ENCODE measurements at places on chromosomes 4 and X.
A peak's percentile ranks its signal among the peaks of the same experiment; 100 is the strongest.

- no peak for DNase-seq
These were observed 186.6 kb downstream of the RPA4 start for GRCh38 chrX:97070346-97070745.

- peak; percentile 40 for DNase-seq
These were observed at the start of gene DOCK11 for GRCh38 chrX:118495061-118495921. Gene DOCK11 (plus strand): TSS chrX:118495815. CDS start chrX:118495972, 157 bp downstream.

- peak; percentile 4 for DNase-seq
These were observed 33.7 kb upstream of the FGF13 start for GRCh38 chrX:138745196-138745595.

- DNase-seq, result no peak
These were observed 4.7 kb upstream of the TSPYL2 start for GRCh38 chrX:53077207-53078197.

- no peak for DNase-seq
These were observed 86.9 kb downstream of the CC2D2A start for GRCh38 chr4:15556511-15557092.

DNA sequence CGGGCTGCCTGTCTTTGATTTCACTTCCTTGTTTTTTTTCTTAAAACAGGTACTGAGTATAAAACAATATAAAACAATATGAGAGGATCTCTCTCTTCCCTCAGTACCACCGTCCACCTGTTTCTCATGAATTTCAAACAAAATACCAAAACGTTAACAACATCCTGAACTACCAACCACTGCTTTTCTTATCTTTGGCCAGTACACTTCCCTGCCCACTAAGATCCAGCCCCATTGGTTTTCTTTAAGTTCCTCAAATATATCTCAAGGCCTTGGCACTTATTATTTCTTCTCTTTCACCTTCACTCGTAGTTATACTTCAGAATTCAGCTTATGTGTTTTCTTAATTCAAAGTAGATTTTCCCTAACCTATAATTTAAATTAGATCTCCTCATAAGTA, 370.2 kb upstream of the GRIA3 start:
- no peak for DNase-seq

- no peak for DNase-seq
These were observed 22.9 kb downstream of the PGAM4 start for GRCh38 chrX:77946571-77946970.

- no peak for DNase-seq
These were observed 166.5 kb downstream of the VSIG4 start for GRCh38 chrX:65873385-65873784.

- DNase-seq, result no peak
These were observed 1163.2 kb downstream of the PCDH18 start for GRCh38 chr4:136369073-136369472.

GRCh38 chr4:2081540-2081939, 22.4 kb downstream of the NAT8L start:
- no peak for DNase-seq

- DNase-seq, result no peak
These were observed 166.6 kb downstream of the SPRY1 start for GRCh38 chr4:123562994-123563750.

DNA sequence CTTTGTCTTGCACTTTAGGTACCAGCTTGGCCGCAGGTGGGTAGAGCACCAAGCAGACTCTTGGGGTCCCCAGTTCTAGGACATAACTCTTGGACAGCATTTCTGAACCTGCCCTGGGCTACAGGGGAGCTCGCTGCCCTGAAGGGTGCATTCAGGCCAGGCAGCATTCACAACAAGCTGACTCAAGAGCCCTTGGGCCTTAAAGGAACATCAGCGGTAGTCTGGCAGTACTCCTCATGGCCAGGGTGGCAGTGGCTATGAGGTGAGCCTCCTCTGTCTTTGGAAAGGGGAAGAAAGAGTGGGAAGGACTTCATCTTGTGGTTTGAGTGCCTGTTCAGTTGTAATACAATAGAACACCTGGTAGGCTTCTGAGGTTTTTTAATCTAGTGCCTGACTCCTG, 24.8 kb upstream of the SMARCA5 start:
- DNase-seq, result no peak

DNA sequence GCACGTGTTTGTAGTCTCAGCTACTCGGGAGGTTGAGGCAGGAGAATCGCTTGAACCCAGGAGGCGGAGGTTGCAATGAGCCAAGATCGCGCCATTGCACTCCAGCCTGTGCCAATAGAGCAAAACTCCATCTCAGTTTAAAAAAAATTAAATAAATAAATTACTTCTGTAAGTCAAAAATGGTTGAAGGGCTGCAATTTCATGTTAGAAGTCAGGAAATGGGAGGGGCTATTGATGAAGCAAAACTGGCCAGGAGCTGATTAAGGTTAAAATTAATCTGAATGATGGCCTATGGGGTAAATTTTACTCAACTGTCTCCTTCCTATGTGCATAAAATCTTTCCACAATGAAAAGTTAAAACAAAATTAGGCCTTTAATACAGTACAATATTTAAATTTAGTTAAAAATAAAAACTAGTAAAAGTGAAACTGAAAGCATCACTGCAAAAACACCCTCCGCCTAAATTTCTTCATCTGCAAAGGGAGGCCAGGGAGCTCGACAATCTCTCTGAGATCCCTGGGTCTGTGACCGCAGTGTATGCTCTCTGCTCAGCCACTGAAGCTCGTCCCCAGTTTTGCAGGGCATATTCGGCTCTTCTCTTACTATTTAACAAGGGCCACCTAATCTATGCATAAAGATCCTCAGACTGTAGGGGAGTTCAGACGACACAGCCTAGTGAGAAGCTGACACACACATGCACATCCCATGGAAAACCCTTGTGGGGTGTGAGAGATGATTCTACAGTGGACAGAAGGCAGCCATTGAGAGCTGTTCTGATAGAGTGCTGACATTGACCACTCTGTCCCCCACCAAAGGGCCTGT, 57.2 kb downstream of the IRF2 start:
- DNase-seq, result no peak

DNA sequence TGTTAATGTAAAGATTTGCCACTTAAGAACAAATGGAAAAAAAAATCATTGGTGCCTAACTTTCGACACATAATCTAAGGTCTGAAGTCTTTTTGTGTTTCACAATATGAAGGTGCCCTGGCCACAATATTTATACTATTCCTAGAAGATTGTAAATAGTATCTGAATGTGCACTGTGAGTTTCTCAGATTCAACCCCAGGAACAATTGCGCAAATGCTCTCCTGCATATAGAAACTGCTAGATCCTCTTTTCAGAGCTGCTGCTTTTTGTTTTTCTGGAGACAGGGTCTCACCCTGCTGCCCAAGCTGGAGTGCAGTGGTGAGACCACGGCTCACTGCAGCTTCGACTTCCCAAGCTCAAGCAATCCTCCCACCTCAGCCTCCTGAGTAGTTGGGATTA, 480.1 kb upstream of the FTHL17 start:
- no peak for DNase-seq

- no peak for DNase-seq
These were observed 138.8 kb upstream of the IL15 start for GRCh38 chr4:141497627-141498026.

- DNase-seq, result no peak
These were observed 243.4 kb upstream of the GK2 start for GRCh38 chr4:79651456-79651855.

DNA sequence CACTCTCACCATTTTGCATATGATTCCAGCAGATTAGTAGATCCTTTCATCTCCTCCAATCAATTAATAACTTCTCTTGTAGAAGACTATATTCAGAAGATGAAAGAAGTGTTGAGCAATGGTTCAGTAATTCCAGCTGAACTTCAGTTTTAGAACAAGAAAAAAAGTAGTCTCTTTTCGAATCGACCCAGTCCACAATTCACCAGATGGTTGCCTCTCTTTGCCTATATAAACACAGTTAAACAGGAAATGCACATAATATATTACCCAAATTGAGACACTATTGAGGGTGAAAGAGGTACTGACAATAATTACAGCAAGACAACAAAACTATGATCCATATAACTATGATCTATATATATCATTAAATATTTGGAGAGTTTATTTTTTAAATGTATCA, 16.8 kb upstream of the FAM241A start:
- no peak for DNase-seq

DNA sequence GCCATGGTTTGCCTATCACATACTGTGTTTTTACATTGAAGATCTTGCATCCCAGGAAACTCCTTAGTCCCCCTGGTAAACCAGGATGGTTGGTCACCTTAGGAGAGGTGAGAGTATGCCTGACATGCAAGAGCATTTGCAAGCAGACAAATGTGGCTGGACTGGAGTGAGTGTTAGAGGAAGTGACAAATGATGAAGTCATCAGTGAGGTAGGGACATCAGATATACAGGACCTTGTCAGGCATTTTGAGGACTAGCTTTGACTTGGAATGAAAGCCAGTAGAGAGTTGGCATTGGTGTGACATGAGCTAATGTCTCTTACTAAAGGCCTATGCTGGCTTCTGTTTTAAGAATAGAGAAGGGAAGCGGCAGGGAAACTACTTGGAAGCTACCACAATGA, 124.9 kb downstream of the FRMPD4 start:
- DNase-seq, result no peak

DNA sequence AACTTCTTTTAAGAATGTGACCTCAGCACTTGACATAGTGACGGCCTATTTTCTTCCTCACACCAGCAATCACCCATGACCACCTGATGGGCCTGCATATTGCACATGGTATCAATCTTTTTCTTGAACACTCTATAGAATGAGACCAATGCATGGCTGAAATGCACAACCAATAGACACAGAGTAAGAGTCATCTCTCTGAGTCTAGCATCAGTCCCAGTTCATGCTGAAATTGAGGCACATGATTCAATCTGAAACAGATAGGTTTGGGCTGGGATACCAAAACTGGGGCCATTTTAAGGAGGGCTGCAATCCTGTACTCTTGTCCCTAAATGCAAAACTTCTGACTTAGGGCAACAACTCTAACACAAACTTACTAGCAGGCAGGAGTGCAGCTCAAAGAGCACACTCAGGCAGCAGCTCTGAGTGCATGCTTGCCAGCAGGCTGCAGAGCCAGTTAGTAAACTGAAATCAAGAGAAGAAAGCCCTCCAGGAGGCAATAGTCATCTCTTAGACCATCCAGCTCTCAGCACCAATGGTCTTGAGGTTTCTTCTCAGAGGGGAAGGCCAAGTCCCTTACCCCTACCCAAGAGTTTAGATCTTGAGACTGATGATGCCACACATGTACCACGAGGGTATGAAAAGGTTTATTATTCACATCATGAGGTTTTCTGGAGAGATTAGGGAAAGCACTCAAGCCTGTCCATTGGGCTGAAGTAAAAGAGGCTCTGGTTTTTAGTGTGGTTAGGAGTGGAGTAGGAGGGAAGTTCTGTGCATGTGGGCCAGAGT, 24.7 kb upstream of the GPR101 start:
- no peak for DNase-seq

DNA sequence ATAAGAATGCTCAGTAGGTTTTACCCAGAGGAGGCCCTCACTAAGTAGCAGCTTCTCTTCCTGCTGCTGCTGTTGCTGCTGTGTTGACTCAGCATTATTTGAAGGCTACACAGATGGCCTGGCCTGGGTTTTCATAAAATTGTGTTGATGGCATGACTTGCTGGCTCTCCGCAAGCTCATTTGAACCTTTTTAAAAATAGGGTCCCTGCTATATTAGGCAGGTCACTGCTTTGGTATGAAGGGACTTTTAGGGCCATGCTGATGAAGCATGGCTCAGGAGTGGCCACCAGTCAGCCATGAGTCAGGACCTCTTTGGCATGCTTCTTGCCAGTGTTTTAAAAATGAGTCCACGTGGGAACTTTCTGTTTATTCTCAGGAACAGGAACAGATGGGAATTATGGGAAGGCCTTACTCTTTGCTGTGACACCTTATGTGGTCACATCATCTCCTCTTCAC, 128.7 kb downstream of the MID1IP1 start:
- DNase-seq, result no peak

- no peak for DNase-seq
These were observed 209.6 kb downstream of the SPATA18 start for GRCh38 chr4:52260514-52261210.

- DNase-seq, result no peak
These were observed at the start of gene RNF212 for GRCh38 chr4:1113311-1114009. Gene RNF212 (minus strand): TSS chr4:1113564. CDS start chr4:1113464, 100 bp downstream.

GRCh38 chr4:145566086-145566708, 53.0 kb upstream of the MMAA start:
- no peak for DNase-seq

- no peak for DNase-seq
These were observed 649 bp upstream of the ARAF start for GRCh38 chrX:47560179-47560933.

- DNase-seq, result no peak
These were observed 13.7 kb upstream of the KCTD8 start for GRCh38 chr4:44462259-44462658.

DNA sequence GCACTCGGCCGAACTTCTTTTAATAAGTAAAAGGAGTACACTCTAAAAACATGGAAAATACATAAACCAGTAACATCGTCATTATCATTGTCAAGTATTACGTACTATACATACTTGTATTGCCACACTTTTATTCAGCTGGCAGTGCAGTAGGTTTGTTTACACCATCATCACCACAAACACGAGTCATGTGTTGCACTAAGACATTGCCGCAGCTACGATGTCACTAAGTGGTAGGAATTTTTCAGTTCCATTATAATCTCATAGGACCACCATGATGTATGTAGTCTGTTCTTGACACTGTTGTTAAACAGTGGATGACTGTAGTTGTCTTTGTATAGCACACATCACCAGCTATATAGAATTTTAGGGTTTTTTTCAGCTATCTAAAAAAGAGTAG, 48.0 kb upstream of the TMEM131L start:
- no peak for DNase-seq

DNA sequence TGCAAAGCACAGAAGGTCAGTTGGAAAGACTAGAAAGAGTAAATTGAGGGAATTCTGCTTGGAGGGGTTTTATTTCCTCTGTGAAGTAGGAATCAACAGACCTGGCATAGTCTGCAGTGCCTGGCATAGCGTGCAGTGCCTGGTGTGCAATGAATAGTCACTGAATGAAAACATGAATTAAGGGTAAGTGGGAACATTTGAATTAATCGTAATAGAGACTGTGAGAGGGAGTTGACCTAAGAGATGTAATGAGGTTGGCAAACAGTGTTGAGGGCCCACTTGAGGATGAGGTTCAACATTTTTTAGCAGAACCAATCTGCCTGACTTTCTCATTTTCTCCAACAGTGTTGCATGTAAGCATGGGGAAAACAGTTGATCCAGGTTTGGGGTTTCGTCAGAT, 377.2 kb upstream of the FTHL17 start:
- no peak for DNase-seq

DNA sequence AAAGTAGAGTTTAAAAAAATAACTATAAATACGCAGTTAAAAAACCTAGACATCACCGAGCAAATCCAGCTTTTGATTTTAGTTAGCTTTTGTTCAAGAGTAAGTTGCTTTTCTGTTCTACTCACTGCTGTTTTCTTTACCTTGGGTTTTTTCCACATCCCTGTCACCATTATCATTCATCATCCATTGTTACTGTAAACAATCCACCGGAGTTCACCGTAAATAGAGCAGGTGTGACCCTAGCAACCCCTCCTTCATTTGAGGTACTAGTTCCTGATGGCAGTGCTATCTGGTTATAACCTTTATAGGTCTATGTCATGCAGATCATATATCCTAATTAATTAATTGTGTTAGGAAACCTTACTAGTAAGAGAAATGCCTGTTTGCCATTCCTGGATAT, 43.0 kb upstream of the TEX13D start:
- no peak for DNase-seq
